A172 (cell line): ENCODE measurements at places on chromosomes 12 and 14. TPM values are rescaled to one million over a fixed set of nuclear protein-coding genes. Genes with fewer than 3 reads are reported as not detected.
A peak's percentile ranks its signal among the peaks of the same experiment; 100 is the strongest.

Gene C12orf60
- total RNA-seq = 0.05 and 1.0 TPM in 2 replicates

Gene SMIM41
- not detected in 2 replicates for total RNA-seq

Gene CLEC2B
- total RNA-seq = 19.7 and 22.7 TPM in 2 replicates

Gene GEMIN2
- 21.0 and 24.2 TPM in 2 replicates for total RNA-seq

Gene NOPCHAP1
- 8.5 and 10.5 TPM in 2 replicates for total RNA-seq

Gene PPP1R1A
- total RNA-seq = not detected in 2 replicates

Gene NELL2
- total RNA-seq = 0.72 and 3.8 TPM in 2 replicates

Gene DACT1
- 0.77 and 1.7 TPM in 2 replicates for total RNA-seq

DNA sequence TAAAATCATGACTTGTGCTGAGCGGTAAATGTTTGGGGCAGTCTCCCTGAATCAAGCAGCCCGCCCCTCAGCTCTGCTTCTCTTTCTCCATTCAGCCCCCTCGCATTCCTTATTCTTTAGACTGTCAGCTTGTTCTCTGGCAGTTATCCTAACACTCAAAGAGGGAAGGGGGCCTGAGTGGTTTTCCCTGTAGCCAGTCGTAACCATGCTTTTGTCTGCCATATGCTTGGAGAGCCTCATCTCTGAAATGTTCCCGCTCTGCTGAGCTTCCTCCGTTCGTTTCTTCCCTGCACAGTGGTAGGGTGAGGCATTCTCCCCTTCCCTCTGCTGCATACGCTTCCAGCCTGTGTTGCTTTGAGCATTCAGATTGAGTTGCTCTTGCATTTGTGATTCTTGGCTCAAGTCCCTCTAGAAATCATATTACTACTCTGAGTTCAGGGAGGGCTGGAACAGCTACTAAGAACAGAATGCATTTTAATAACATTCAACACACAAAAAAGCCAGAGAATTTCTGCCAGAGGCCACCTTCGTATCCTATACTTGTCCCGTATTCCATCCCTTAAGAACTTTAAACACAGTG lies 119.7 kb downstream of the FBXL14 start:
- DNase-seq = peak; percentile 64

DNA sequence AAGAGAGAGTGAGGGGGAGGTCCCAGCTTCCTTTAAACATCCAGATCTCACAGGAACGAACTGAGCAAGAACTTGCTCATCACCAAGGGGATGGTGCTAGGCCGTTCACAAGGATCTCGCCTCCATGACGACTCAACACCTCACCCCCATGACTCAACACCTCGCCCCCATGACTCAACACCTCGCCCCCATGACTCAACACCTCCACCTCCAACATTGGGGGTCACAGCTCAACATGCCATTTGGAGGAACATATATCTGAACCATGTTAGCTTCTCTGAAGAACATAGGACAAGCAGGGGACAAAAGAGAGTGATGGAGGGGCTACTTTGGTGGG lies 66.0 kb upstream of the LHX5 start:
- DNase-seq = peak; percentile 48

DNA sequence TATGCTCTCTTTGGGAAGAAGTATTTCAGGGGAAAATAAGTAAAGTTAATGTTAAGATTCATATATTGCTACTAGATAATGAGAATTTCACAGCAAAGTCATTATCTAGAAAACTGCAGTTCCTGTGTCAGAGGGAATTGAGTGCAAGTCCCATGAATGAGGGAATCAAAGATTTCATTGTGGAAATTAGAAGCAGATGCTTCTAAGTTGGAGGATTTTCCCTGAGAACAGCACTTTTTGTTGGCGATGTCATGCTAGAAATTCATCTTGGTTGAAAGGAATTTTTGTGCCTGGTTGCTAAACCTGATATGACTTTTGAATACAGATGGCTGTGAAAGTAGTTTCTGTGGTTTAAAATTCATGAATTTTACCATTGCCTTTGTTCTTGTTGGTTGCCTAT lies 25.6 kb downstream of the FRMD6 start:
- DNase-seq = no peak

DNA sequence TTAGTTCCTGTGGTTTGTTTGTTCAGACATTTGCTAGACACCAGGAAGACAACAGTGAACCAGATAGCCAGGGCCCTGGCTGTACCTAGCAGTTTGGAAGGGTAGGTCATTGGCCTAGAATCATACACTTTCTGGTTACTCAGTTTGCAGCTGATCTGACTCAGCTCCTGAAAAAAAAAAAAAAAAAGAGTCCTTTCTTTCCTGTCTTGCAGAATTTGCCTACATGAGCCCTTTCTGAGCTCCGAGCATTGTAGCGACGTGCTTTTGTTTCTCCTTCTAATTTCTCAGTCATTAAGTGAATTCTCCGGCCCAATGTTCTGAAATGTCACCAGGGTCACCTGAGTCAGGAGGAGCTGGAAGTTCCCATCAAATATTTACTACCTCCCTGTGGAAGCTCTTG lies 2.4 kb downstream of the CABP1 start:
- no peak for DNase-seq

- no peak for DNase-seq
Measured at GRCh38 chr14:51482102-51482501, 169.6 kb upstream of the FRMD6 start.

GRCh38 chr14:92492258-92492657 lies 21.3 kb upstream of the RIN3 start:
- DNase-seq = no peak

DNA sequence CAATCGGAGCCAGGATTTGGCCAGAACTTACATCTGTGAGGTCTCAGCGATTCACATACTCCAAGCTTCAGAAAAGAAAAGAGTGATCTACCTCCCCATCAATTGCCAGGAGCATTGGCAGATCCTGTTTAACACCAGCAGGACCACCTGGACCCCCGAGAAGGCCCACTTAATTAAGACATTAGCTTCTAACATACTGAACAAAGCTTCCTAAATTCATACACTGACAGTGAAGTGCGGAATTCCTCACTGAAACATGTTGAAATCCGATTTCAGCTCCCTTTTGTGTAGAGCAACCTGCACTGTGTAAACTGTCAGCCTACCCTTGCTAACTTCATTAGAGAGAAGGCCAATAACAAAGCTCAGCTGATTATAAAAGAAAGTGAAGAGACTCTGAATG lies 274.0 kb downstream of the NOVA1 start:
- DNase-seq = no peak

DNA sequence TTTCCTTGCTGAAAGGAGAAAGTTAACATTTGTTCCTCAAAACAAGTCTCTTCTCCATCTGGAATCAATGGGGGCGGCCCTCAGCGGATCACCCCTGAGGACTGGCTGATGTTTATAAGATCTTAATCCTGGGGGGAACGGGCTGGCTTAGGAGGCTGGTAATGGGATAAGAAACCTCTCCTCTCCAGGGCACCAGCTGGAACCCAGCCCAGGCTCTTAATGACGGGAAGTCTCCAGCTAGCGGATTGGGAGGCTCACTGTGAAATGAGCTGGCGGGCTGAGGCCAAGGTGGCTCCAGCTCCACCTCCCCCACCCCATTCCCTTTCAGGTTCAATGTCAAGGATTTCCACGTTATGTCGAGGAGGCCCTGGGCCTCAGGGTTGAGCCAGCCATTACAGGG lies 1133.0 kb downstream of the VRK1 start:
- DNase-seq = no peak

GRCh38 chr12:12804432-12804886 lies 8.7 kb upstream of the DDX47 start:
- DNase-seq = peak; percentile 75

DNA sequence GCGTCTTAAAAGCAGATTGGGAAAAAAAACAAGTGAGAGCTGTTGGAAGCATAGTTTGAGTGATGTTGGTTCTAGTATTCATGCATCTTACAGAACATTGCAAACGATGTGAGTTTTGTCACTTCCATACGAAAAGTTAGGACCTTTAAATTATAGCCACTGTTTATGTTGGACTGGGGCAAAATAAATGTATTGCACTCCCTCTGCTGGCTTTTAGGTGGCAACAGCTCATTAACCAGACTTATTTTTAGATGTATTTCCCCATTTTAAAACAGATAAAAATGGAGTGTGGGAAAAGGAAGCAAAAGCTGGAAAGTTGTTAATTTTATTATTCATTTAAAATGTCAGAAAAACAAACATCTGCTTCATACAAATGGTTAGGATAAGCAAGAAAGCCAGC lies 111.9 kb downstream of the LGR5 start:
- peak; percentile 46 for DNase-seq

DNA sequence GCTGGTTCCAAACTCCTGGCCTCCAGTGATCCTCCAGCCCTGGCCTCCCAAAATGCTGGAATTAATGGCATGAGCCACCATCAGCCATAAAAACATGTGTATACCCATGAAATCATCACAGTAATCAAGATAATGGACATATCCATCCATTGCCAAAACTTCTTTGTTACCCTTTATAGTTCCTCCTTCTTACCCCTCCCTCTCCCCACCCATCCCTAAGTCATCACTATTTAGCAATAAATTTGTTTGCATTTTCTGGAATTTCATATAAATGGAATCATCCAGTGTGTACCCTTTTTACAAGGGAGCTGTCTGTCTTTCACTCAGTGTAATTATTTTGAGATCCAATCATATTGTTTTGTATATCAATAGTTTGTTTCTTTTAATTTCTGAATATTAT lies 42.4 kb downstream of the RPH3A start:
- no peak for DNase-seq

- no peak for DNase-seq
Measured at GRCh38 chr12:13252616-13253015, 56.1 kb downstream of the EMP1 start.

DNA sequence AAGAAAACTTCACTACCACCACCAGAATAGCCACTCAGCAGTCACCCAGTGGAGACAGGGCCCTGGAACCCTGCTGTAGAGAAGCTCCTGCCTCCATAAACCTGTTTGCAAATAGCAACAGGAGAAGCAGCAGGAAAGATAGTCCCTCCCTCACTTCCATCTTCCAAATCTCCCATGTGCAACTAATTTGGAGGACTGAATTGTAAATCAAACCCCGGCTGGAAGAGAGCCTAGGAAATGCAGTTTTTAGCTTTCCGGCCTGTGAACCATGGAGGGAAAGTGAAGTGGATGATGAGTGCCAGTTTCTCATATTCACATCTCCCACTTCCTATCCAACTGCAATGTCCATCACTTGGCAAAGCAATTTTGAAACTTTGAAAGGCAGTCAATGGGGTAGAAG lies 167.2 kb upstream of the FRMD6 start:
- DNase-seq = no peak
